ENCODE measurements at places on chromosomes 5 and 9.

DNA sequence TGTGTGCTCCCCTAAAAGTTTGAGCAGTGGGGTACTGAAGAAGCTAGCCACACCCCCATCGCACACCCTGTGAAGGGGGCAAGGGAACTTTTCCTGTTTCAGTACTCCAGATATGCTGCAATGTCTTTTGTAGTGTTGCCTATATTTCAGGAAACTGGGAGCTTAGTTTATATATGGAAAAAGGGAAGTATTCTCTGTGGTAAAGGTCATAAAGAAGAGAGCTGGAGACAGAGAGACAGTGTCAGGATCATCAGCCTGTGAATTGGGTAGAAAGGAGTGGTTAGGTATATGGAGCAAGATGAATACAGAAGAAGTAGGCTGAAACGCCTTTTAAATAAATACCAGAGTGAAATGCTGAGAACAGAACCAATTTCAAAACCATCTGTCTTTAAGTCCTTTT is 82.2 kb upstream of the C9orf72 start:
- no peak for DNase-seq

- DNase-seq = no peak
These were observed 1.4 kb upstream of the SNX18 start for GRCh38 chr5:54516051-54516655.

DNA sequence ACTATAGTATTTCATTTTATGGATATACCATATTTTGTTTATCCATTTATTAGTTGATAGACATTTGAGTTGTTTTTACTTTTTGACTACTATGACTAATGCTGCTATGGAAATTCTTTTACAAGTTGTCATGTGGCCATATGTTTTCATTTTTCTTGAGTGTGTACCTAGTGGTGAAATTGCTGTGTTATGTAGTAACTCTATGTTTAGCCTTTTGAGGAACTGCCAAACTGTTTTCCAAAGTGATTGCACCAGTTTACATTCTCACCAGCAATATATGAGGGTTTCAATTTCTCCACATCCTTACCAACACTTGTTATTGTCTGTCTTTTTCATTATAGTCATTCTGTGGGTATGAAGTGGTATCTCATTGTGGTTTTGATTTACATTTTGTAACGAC is 75.4 kb downstream of the GRIA1 start:
- no peak for DNase-seq

DNA sequence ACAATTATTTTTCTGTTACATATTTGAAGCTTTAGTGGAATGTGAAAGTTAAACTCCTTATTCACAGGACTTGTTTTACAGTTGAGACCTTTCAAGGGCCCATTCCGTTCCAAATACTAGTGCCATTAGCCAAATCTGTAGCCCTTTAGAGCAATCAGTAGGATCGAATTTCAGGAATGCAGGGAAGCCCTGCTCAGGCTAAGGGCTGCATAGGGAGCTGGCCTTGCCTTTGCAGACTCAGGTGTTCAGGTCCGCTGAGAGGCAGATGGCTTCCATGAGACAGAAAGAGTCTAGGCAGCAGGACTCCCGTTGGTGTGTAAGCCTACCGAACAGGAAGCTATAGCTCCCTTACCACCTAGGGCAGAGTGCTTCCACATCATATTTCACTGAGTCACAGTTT is 150.1 kb upstream of the SLC27A6 start:
- DNase-seq = no peak

GRCh38 chr5:36944607-36945225 is 68.1 kb downstream of the NIPBL start:
- peak; percentile 86 for DNase-seq

DNA sequence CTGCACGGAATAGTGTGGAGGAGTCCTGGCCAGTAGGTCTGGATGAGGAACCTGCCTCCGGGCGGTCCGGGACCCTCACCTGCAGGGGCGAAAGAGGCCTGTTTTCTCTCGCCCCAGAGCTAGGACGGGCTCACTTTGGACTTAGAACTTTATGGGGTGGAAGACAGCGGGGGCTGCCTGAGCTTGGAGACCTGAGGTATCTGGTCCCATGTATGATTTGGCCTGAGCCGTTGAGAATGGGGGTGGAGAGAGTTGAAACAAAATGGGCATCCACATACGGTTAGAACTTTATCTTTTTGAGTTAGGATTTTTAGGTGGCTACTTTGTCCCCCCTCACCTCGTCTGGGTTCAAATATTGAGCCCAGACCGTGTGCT is 681 bp upstream of the ETF1 start:
- DNase-seq = no peak

DNA sequence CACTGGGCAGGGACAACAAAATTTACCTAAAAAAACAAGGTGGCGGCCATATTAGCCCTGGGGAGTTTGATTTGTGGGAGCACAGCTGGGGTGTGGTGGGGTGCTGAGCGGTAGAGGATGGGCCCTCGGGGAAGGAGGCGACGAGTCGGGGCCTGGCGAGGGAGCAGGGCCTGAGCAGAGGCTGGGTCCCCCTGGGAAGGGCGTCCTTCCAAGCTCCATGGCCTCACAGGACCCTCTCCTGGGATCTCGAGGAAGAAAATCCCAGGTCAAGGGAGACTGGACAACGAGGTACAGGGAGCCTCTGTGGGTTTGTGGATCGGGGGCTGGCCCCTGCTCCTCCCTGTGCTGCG is 165.5 kb downstream of the CACNA1B start:
- DNase-seq = no peak

Data from NCI-H526 (cell line).